ENCODE measurements at places on chromosomes 11 and 22.

- no peak for DNase-seq
Measured at GRCh38 chr11:72918851-72919250, 104.6 kb downstream of the ATG16L2 start.

- no peak for DNase-seq
Measured at GRCh38 chr11:356610-357009, 12.7 kb upstream of the B4GALNT4 start.

DNA sequence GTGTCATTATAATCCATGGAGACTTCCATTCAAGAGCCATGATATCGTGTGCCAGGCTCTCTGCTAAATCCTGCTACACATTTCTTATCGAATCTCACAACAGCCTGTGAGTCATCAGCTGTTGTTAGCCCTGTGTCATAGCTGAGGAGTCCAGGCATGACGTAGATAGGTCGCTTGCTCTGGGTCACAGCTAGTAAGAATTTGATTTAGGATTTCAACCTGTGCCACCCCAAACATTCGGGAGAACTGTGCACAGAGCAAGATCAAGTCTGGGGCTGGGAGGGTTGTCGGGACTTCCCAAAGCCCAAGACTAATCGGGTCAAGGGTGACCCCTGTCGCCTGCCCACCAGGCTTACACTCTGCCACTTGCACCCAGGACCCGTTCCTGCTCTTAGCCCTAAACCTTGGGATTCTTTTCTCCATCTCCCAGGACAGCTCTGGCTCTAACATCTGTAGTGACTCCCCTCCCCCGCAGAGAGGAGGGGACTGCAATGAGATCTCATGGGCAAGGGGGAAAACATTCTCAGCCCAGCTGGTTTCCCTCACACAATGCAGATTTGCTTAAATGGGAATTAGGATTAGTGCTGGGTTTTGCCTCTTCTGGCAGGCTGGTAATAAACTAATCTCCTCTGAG lies 34.3 kb downstream of the TSPAN18 start:
- peak; percentile 59 for DNase-seq

- no peak for DNase-seq
Measured at GRCh38 chr22:21684492-21685163, 18.8 kb downstream of the PPIL2 start.

DNA sequence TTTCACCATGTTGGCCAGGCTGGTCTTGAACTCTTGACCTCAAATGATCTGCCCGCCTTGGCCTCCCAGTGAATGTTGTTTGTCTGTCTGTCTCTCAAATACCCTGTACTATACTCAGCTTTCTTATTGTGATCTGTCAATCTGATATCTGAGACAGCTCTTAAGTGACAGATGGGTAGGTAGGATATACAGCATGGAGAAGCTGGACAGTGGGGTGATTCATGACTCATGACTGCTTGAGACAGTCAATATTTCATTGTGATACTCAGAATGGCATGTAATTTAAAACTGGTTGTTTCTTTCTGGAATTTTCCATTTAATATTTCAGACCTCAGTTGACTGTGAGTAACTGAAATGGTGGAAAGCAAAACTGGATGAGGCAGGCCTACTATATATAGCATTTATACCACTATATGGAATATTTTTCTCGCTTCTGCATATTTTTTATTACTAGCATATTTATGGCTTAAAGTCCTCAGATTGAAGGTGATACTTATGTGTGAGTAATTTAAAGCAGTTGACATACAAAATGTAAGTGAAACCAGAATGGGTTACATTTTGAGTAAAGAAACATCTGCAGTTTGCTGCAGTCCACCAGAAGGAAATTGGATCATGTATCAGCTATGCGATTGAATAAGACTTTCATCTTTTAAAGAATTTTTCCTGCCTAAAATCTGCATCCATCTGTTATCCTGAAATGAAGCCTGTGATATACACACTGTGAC lies 22.3 kb downstream of the ARHGAP42 start:
- DNase-seq: no peak

DNA sequence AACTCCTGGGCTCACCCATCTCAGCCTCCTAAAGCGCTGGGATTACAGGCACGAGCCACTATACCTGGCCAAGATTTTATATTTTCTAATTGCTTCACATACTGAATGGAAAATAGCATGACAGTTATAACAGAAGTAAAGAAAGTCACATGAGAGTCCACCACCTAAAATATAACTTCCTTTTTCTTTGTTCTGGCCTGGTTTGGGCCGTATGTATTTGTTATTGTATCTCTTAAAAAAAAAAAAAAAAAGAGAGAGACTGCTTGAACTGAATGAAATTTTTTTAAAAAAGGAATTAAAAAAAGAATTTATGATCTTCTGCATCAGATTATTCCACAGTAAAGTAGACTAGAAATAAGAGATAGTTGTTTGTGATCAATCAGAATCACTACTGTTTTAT lies 86.0 kb upstream of the GRIK4 start:
- DNase-seq: no peak

- no peak for DNase-seq
Measured at GRCh38 chr22:39408807-39409206, 9.2 kb downstream of the TAB1 start.

DNA sequence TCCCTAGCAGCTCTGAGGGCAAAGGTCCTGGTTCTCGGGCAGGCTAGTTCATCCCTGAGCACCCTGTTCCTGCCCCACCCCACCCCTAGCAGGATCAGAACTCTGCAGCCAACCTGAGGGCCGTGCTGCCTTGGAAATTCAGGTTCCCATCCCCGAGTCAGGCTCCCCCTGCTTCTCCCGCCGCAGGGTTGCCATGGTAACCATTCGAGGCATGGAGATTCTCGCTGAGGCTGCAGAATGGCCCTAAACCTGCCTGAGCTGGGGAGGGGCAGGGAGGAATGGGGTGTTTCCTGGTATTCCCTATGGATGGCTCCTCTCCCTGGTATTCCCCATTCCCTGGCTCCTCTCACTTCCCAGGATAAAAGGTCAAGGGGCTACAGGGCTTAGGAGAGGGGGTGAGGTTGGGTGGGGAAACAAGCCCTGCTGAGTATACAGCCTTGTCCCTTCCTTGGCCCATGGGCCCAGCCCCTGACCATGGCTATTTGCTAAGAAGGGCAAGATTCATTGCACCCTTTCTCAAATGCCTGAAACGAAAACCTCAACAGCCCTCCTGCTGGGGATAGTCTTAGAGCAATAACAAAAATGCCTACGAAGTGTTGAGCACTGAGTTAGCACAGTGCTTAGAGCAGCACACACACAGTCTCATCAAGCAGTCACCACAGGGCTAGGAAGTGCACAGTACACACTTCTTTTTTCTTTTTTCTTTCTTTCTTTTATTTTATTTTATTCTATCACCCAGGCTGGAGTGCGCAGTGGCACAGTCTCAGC lies 58.7 kb downstream of the CHST1 start:
- DNase-seq: no peak

- DNase-seq: no peak
Measured at GRCh38 chr11:79503028-79503427, 62.2 kb upstream of the TENM4 start.

Measured in SJCRH30 (cell line).